ENCODE measurements at places on chromosomes 13 and 19. TPM values are rescaled to one million over a fixed set of nuclear protein-coding genes. Genes with fewer than 3 reads are reported as not detected.

DNA sequence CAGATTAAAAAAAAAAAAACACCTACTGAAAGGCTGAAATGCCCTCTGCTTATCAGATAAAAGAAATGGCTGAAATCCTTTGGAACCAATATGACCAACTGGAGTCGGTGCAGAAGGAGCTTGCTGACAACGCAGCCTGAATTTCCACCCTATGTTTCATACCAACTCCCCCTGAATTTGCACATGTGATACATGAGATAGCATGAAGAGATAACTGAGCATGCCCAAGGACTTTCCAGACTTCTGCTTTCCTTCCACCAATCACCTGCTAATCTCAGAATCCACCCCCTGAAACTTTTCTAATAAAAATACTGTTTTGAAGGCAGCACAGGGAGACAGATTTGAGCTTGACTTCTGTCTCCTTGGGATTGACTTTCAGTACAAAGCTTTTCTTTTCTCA is 32.2 kb upstream of the WDFY2 start:
- H3K4me1 ChIP-seq = peaks cover 10% of the 10 kb centered on the region
- no peak overlapping the region for H3K27ac ChIP-seq
- DNase-seq = no peak
- H3K36me3 ChIP-seq = no peaks in the 10 kb centered on the region
- no peak overlapping the region for H3K4me3 ChIP-seq

DNA sequence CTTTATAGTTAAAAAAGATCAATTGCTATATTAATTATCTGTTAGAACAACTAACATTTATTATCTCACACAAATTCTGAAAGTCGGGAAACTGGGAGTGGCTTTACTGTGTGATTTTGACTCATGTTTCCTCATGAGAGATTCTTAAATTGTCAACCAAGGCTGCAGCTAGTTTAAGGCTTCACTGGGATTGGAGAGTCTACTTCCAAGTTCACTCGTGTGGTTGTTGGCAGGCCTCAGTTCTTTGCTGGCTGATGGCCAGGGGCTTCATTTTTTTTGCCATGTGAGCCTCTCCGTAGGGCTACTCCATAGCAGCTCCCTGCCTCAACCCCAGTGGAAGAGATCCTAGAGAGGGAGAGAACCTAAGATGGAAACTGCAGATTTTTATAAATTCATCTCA is 24.5 kb upstream of the LPAR6 start:
- DNase-seq = no peak
- H3K4me1 ChIP-seq = peaks cover 14% of the 10 kb centered on the region
- H3K27me3 ChIP-seq = no peaks in the 10 kb centered on the region
- no peak overlapping the region for H3K4me3 ChIP-seq

- H3K4me1 ChIP-seq = peaks cover 4% of the 10 kb centered on the region
- no peak for DNase-seq
- H3K4me3 ChIP-seq = no peak overlapping the region
- no peak overlapping the region for H3K27ac ChIP-seq
- no peaks in the 10 kb centered on the region for H3K36me3 ChIP-seq
- peaks cover 13% of the 10 kb centered on the region for H3K27me3 ChIP-seq
Observed at GRCh38 chr19:31312677-31313244, 36.5 kb downstream of the TSHZ3 start.

CYP4F12 gene
- not detected for total RNA-seq

- peak within 1 kb of the TSS; percentile 79 for H3K4me3 ChIP-seq
- H3K27ac ChIP-seq = peak within 1 kb of the TSS; percentile 64
- peaks cover 9% of the 10 kb centered on the region for H3K4me1 ChIP-seq
- no peak for DNase-seq
- H3K27me3 ChIP-seq = peaks cover 7% of the 10 kb centered on the region
- H3K36me3 ChIP-seq = no peaks in the 10 kb centered on the region
Observed at GRCh38 chr19:17245535-17245984, at the start of gene NR2F6. Gene NR2F6 (minus strand): TSS chr19:17245919. CDS start chr19:17245220, 699 bp downstream.

CEACAM8 gene
- total RNA-seq = not detected

ELANE gene
- total RNA-seq = not detected

DNA sequence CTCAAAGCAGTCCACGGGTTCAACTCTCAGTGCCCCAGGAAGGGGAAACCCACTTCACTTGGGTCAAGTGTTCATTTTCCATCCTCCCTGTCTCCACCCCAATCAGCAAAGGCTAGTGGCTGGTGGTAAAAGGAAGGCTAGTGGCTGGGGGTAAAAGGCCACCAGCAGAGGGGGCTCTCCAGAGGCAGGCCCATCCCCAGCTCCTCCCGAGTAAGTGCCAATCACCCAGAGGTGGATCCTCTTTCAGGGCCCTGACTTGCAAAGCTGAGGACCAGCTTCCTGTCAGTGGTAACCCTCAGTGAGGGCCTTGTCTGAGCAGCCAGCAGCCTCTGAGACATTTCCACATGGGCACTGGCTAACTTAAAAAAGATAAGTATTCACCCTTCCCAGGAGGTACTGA is 22.0 kb upstream of the TPT1 start:
- H3K4me3 ChIP-seq = no peak overlapping the region
- H3K27ac ChIP-seq = peak overlapping the region; percentile 70
- H3K27me3 ChIP-seq = no peaks in the 10 kb centered on the region

DNA sequence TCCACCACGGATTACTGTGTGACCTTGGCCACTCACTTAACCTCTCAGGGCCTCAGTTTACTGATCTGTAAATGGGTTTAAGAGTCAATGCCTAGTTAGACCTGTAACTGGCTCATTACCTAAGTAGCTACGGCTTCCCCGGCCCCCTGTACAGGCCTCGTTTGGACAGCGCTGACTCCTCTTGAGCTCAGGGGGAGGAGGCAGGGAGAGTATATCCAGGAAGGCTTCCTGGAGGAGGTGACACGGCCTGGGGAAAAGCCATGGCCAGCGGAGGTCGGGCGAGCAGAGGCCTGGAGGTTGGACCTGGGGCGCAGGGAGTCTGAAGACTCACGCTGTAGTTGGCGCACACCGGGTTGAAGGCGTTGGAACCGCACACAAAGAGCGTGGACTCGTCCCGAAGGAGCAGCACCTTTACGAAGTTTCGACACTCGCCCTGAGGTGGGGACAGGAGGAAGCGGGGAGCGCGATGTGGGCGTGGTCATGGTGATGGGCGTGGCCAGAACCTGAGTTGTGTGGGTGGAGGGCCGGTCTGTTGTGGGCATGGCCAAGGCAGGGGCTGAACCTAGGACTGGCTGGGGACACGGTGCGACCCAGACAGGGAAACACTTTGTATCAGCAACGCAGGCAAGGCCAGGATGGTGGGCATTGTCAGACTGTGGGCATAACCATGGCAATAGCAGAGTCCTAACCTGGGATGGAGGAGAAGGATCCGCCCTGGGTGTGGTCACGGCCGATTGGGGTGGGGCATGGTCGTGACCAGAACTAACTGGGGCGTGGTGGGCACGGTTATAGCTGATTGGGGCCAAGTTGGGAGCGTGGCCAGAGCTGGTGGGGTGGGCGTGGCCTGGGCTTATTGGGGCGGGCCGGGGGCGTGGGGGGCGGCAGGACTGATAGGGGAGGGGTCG is 3.6 kb downstream of the SEMA6B start:
- H3K36me3 ChIP-seq = no peaks in the 10 kb centered on the region
- H3K27ac ChIP-seq = no peak overlapping the region
- no peaks in the 10 kb centered on the region for H3K4me1 ChIP-seq
- no peak for DNase-seq
- H3K4me3 ChIP-seq = no peak overlapping the region
- peaks cover 2% of the 10 kb centered on the region for H3K27me3 ChIP-seq

- no peak overlapping the region for H3K4me3 ChIP-seq
Observed at GRCh38 chr19:46472592-46472991, 1.2 kb upstream of the PNMA8A start.

VSTM1 gene
- not detected for total RNA-seq

- peaks cover 21% of the 10 kb centered on the region for H3K36me3 ChIP-seq
- peaks cover 12% of the 10 kb centered on the region for H3K4me1 ChIP-seq
- no peaks in the 10 kb centered on the region for H3K27me3 ChIP-seq
- H3K4me3 ChIP-seq = peak overlapping the region; percentile 76
- DNase-seq = no peak
- peak overlapping the region; percentile 68 for H3K27ac ChIP-seq
Observed at GRCh38 chr19:53131727-53132126, 983 bp downstream of the ZNF415 start.

- H3K4me3 ChIP-seq = no peak overlapping the region
- H3K27ac ChIP-seq = no peak overlapping the region
- peaks cover 14% of the 10 kb centered on the region for H3K36me3 ChIP-seq
- H3K4me1 ChIP-seq = peaks cover 13% of the 10 kb centered on the region
Observed at GRCh38 chr19:17868669-17869068, 3.1 kb upstream of the SLC5A5 start.

DNA sequence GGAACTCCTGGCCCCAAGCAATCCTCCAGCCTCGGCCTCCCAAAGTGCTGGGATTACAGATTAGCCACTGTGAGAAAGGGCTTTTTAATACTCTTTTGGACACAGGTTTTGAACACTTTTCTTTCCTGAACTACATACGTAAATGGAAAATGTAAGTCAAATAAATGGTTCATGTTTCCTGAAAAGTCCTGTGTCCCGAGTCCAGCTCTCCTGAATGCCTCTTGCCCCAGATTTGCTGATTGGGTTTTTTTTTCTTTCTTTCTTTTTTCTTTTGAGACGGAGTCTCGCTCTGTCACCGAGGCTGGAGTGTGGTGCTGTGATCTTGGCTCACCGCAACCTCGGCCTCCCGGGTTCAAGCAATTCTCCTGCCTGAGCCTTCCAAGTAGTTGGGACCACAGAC is 24.5 kb downstream of the PTPRS start:
- H3K27me3 ChIP-seq = peaks cover 6% of the 10 kb centered on the region
- H3K4me1 ChIP-seq = peaks cover 4% of the 10 kb centered on the region
- H3K36me3 ChIP-seq = no peaks in the 10 kb centered on the region

GRCh38 chr19:54481326-54481930 is 8.3 kb upstream of the CDC42EP5 start:
- peaks cover 25% of the 10 kb centered on the region for H3K27me3 ChIP-seq
- no peaks in the 10 kb centered on the region for H3K36me3 ChIP-seq
- H3K4me3 ChIP-seq = no peak overlapping the region
- no peak overlapping the region for H3K27ac ChIP-seq

NKPD1 gene
- 0.16 TPM for total RNA-seq

KLK12 gene
- not detected for total RNA-seq

DNA sequence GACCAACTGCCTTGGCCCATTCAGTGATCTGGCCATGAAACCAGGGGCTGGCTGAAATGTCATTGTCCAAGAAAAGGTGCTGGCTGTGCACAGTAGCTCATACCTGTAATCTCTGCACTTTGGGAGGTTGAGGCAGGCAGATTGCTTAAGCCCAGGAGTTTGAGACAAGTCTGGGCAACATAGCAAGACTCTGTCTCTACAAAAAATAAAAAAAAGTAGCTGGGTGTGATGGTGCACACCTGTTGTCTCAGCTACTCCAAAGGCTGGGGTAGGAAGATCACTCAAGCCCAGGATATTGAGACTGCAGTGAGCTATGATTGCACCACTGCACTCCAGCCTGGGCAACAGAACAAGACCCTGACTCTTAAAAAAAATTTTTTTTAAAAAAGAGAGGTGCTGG is 28.6 kb upstream of the C19orf12 start:
- H3K36me3 ChIP-seq = no peaks in the 10 kb centered on the region
- no peak for DNase-seq
- H3K4me3 ChIP-seq = no peak overlapping the region
- H3K27ac ChIP-seq = no peak overlapping the region

TMEM38A gene
- total RNA-seq = 1.8 TPM

DNA sequence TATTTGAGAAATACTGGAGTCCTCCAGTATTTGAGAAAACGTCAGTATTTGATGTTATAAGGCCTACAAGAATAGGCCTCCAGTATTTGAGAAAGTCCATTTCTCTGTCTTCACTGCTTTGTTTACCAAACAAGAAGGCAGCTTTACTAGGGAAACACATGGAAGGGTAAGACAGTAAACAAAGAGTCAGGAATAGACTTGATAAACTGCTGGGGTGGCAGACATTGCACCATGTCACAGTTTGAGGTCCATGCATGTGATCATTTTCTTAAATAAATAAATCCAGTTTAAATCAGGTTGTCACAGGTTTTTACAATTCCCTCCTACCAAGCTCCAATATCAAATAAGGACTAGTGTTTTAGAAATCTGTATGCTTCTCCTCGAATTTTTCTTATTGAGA is 1431.0 kb upstream of the SPRY2 start:
- H3K27me3 ChIP-seq = no peaks in the 10 kb centered on the region
- H3K4me1 ChIP-seq = no peaks in the 10 kb centered on the region
- DNase-seq = no peak
- H3K36me3 ChIP-seq = no peaks in the 10 kb centered on the region
- no peak overlapping the region for H3K4me3 ChIP-seq
- H3K27ac ChIP-seq = no peak overlapping the region

RB1 gene
- total RNA-seq = 26.4 TPM

LRRC25 gene
- total RNA-seq = not detected

- H3K4me1 ChIP-seq = peaks cover 13% of the 10 kb centered on the region
- H3K27me3 ChIP-seq = no peaks in the 10 kb centered on the region
- no peak overlapping the region for H3K4me3 ChIP-seq
- peak; percentile 73 for DNase-seq
- peaks cover 6% of the 10 kb centered on the region for H3K36me3 ChIP-seq
Observed at GRCh38 chr13:42970824-42971690, 21.0 kb downstream of the EPSTI1 start.

DNA sequence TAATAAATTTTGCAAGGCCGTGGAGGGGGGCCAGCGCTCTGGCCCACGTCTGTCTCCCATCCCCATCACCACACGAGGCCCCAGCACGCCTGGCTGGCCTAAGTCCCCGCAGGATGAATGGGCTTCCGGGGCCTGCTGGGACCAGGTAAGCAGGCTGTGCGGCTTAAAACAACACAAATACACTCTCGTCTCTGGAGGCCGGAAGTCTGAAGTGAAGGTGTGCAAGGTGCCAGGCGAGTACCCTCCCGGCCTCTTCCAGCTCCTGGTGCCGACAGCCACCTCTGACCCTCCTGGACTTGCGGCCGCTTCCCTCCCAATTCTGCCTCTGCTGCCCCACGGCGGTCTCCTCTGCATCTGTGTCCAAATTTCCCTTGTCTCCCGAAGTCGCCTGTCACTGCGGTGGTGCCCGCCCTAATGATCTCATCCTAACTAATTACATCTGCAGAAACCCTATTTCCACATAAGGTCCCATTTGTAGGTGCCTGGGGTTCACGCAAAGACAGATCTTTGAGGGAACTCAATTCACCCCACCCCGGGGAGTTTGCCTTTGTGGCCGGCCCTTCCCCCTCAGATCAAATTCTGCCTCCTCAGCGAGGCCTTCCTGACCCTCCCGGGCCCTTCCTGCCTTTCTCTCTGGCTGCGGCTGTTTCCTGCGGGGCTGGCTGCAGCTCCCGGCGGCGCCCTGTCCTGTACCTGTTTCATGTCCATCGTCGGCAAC is 8.1 kb upstream of the PTBP1 start:
- no peak overlapping the region for H3K4me3 ChIP-seq
- H3K4me1 ChIP-seq = no peaks in the 10 kb centered on the region
- peaks cover 2% of the 10 kb centered on the region for H3K27me3 ChIP-seq
- H3K27ac ChIP-seq = no peak overlapping the region
- H3K36me3 ChIP-seq = no peaks in the 10 kb centered on the region

PCDH17 gene
- total RNA-seq = not detected
